ENCODE measurements at places on chromosomes 6 and 20. TPM values are rescaled to one million over a fixed set of nuclear protein-coding genes. Genes with fewer than 3 reads are reported as not detected.

The BFSP1 gene
- total RNA-seq: 1.7 TPM

The BMP2 gene
- total RNA-seq: not detected

The FAM83C gene
- not detected for total RNA-seq

The GABRR1 gene
- not detected for total RNA-seq

The HSPA1L gene
- total RNA-seq: 2.9 TPM

The ADTRP gene
- total RNA-seq: 0.47 TPM

The NOX3 gene
- not detected for total RNA-seq

The IRF4 gene
- total RNA-seq: 184 TPM

The BPI gene
- total RNA-seq: not detected

The NR2E1 gene
- total RNA-seq: not detected

The MROH8 gene
- total RNA-seq: 2.3 TPM

The HDGFL1 gene
- not detected for total RNA-seq

The PTCHD4 gene
- not detected for total RNA-seq

The OARD1 gene
- 32.4 TPM for total RNA-seq

The HAO1 gene
- not detected for total RNA-seq

The HLA-DPB1 gene
- 113 TPM for total RNA-seq

The PRR18 gene
- total RNA-seq: not detected

The MUC21 gene
- not detected for total RNA-seq

The MCM8 gene
- total RNA-seq: 37.5 TPM

The SMAP1 gene
- 33.7 TPM for total RNA-seq

The CBFA2T2 gene
- total RNA-seq: 16.8 TPM

The HLA-DQA2 gene
- 11.6 TPM for total RNA-seq

The PREX1 gene
- total RNA-seq: 130 TPM

The SLC22A2 gene
- total RNA-seq: not detected

The KCNK16 gene
- not detected for total RNA-seq

The ABHD16B gene
- total RNA-seq: not detected

The PI3 gene
- total RNA-seq: not detected

The SEMG2 gene
- total RNA-seq: not detected

The EFCAB8 gene
- total RNA-seq: 0.30 TPM

The ADNP gene
- total RNA-seq: 81.2 TPM

The MATN4 gene
- 0.64 TPM for total RNA-seq

The RFX6 gene
- total RNA-seq: not detected

The RHAG gene
- total RNA-seq: not detected

The RAB23 gene
- total RNA-seq: 3.9 TPM

The ADGB gene
- total RNA-seq: not detected

The SCP2D1 gene
- total RNA-seq: not detected

The STX11 gene
- 26.5 TPM for total RNA-seq

The STMND1 gene
- total RNA-seq: not detected

The DNMT3B gene
- total RNA-seq: 4.7 TPM

The LY6G6F gene
- not detected for total RNA-seq

The GCM1 gene
- total RNA-seq: 0.09 TPM

The KIF25 gene
- not detected for total RNA-seq

The OVOL2 gene
- total RNA-seq: not detected

The ANKRD6 gene
- 1.7 TPM for total RNA-seq

The ISM1 gene
- total RNA-seq: 0.12 TPM

Measured in activated CD8-positive, alpha-beta memory T cell treated with anti-CD3 and anti-CD28 coated beads, Interleukin-2, amount 10 ng/mL, durations not matched to agents 7 days and 5 days (primary cell).